ENCODE measurements at places on chromosomes 3 and 15. TPM values are rescaled to one million over a fixed set of nuclear protein-coding genes. Genes with fewer than 3 reads are reported as not detected.

DNA sequence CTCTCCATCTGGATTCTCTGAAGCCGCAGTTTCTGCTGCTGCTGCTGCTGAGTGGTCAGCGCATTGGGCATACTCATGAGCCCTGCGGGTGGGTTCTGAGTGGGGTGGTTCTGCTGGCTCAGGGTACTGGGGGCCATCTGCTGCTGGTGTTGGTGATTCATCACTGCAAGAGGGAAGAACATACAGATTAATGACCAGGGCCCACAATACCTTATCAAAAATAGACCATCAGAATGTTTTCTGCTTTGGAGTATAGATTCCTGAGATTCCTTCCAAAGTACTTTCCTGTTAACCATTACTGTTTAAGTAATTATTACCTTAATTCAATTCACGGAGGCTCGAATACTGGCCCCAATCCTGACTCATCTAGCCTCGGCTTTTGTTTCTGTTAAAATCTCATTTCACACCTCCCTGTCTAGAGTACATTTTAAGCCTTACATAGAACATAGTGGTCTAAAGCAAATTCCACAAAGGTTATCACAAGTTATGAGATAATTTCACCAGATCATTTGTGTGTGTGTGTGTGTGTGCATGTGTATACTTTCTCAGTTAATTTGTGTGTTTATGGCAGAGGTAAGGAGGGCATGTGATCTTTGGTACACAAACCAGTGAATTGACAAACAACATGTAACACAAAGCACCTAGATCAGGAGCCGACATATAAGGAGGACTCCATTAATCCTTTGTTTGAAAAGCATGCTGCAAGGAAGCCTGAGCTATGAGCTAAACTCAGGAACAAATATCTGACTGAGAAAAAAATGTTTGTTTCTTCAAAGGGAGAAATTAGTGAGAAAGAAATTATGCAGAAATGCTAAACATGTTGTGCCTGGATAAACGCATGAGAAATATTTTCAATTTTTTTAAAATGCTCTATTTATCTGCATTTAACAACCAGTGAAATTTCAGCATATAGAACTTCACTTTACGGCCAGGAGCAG is 68.1 kb downstream of the TM4SF4 start:
- no peak for DNase-seq

- DNase-seq: no peak
Observed at GRCh38 chr15:69718916-69719315, 266.3 kb downstream of the RPLP1 start.

DNA sequence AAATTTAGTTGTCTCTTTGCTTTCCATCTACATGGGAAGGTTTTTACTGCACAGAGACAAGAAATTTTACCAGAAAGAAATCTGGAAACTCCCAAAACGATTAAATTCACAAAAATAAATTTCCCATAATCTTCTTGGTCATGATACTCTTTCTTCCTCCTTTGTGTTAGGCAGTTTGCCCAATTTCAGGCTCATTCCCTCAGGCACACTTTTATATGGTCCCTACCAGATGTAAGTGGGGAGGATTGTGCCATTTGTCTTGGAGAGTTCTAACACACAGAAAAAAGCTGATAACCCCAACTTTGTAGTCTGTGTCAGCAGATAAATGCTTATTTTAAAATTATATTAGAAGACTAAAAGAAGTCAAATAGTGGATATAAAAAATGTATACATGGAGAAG is 49.1 kb upstream of the CCDC50 start:
- DNase-seq: no peak

GRCh38 chr3:23002151-23002550 is 201.0 kb upstream of the UBE2E2 start:
- no peak for DNase-seq

DNA sequence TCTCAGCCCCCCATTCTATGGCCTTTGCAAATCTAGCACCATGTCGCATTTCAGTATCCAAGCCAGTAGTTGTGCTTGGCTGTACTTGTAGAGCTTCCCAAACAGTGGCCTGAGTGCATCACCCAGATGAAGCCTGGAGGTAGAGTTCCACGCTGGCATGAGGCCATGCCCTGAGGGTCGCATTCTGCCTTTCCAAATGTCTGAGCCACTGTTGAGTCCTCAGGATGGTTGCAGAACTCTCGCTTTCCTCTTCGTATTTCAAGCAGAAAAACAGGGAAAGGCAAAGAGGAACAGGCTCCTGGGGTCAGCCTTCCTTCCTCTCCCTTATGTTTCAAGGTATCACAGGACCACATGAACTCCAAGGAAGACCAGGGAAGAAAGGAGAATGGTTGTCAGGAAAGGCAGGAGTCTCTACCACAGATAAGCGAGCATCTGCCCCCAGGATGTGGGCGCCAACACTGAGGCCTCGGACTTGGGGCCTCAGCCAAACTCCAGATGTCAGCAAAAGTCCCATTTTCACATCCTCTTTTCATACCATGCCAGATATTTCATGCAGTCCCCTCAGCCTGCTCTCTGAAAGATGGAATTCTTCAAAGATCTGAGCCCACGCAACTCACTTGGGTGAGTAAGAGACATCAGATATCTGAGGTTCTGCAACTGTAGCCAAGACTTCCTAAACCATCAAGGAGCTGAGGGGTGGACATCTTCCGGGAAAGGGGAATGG is 19.4 kb upstream of the PRR20G start:
- DNase-seq: no peak

Gene CLDN16
- polyA plus RNA-seq: not detected

Measured in foreskin keratinocyte (primary cell).